ENCODE measurements at places on chromosomes 13 and 19.

GRCh38 chr13:96533408-96533807 is 443.5 kb downstream of the HS6ST3 start:
- no peak for DNase-seq

GRCh38 chr13:94006296-94006695 is 473.2 kb downstream of the DCT start:
- no peak for DNase-seq

GRCh38 chr13:44117351-44117750 is 237.6 kb downstream of the LACC1 start:
- DNase-seq: peak; percentile 7

- DNase-seq: peak; percentile 92
Measured at GRCh38 chr19:17797424-17798201, 2.7 kb downstream of the B3GNT3 start.

- no peak for DNase-seq
Measured at GRCh38 chr19:27773318-27774094, 1439.4 kb downstream of the UQCRFS1 start.

DNA sequence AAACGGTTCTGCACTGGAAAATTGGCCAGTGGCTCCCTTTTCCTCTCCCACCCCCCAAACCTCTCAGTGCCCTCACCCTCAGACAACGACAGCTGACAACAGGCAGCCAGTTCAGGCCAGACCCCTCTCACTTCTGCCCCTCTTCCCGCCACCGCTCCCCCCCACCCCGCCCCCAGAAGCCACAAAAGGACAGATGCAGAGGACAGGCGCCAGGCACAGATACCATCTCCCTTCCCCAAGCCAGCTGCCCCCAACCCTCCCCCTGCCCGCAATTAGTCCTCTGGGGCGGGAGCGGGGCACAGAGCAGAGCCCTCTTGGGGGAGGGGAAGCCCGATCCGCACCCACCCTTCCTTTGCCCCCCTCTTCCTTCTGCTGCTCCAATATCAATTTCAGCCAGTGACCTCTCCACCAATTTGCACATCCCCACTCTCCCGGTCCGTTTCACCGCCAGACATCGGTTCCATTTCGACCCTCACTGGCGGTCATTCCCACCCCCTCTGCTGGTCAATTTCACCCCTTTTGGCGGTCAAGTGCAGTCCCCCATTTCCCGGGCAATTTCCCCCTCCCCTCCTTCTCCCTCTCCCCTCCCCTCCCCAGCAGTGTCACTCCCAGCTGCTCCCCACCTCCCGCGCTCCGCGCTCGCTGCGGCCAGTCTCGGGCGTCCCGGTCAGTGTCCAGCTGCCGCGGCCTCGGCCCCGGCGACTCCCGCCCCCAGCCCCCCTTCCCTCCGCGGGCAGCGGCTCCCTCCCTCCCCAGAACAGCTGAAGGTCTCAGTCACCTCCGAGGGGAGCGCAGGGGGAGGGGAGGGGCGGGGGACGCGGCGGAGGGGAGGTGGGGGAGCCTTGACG is at the start of gene SHD:
TSS of gene SHD (plus strand) at position 848 of the 848 bp plus-strand sequence. CDS start 798 bp downstream, outside the sequence.
- DNase-seq: no peak

DNA sequence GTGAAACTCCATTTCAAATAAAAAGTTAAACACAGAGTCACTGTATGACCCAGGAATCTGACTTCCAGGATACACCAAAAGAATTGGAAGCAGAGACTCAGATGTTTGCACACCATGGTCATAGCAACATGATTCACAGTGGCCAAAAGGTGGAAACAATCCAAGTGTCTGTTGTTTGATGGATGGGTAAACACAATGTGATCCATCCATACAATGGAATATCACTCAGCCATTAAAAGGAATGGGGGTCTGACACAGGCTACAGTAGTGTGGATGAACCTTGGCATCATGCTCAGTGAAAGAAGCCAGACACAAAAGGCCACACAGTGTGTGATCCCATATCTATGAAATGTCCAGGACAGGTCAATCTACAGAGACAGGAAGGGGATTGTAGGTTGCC is 174.3 kb downstream of the PTPRS start:
- peak; percentile 76 for DNase-seq

DNA sequence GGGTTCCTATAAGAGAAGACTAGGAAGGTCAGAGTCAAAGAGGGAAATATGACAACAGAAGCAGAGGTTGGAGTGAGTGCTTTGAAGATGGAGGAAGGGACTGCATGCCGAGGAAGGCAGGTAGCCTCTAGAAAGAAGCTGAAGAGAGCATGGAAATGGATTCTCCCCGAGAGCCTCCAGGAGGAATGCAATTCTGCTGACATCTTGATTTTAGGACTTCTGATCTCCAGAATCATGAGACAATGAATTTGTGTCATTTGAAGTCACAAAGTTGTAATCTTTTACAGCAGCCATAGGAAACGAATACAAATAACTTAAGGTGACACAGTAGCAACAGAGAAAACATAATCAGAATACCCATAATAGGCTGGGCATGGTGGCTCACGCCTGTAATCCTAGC is 69.2 kb upstream of the UBAC2 start:
- no peak for DNase-seq

GRCh38 chr19:57305056-57305455 is 15.2 kb upstream of the ZNF543 start:
- no peak for DNase-seq

GRCh38 chr13:35947315-35947714 is 183.9 kb downstream of the DCLK1 start:
- no peak for DNase-seq

- no peak for DNase-seq
Measured at GRCh38 chr19:35019144-35019543, 11.1 kb upstream of the SCN1B start.

DNA sequence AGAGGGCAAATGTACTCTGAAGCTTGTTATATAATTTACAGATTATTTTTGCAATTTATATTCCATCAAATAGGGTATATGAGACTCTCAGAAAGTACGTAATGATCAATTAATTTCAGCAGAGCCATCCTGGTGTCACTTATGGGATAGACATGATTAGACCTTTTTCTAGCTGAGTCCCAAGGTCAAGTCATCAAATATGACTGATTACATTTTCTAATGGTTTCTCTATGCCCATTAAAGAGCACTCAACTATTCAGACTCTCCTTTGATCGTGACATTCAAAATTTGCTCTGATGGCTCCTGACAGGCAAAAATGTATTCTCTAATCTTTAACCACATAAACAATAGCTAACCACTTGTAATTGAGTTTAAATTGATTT is 469.2 kb downstream of the COG6 start:
- DNase-seq: no peak

DNA sequence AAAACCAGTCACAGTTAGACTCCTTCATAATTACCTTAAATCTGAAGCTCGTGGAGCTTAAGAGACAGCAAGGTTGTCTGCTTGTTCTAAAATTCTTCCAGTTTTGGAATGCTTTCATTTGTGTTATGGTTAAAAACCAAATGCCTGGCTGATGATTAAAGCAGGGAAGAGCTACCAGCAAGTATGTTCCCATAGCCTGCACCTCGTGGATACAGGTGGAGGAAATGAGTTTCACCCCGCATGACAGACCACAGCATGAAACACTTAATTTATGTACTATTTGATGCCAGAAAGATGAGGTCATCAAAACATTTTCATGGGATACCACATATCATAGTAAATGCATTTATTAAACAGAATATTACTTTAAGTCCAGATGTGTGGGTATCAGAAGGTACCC is 416 bp upstream of the DOCK9 start:
- DNase-seq: peak; percentile 72

DNA sequence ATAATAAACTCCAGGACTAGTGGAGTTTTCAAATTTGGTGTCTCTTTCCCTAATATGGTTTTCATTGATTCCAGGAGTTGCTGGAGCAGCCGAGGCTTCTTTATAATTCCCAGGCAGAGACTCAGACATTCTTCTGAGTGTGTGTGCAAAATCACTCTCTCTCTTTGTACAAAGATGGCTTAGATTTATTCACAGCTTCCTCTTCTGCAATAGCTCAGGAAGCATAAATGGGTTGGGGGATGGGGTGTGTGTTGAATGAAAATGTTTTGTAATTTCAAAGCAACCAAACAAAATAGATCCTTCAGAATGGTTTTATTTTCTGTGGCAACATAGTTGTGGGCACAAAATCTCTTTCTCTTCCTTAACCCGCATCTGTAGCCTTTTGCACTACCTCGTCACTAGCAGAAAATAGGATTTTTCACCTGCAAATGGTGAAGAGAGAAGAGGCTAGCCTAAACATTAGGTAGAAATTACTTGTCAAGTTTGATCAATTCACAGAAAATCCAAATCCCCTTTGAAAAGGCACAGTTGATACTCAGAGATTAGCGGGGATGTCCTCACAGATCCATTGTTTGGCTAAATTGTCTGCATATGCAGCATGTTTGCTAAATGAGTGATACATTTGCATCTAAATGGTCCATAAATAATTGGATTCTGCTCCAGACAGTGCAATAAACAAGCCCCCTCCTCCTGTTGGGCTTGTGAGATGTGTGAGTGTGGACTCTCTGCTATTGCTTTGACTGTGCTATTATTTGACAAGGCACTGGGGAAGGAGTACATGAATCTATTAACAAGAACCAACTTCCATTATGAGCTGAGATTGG is 66.7 kb downstream of the CBY2 start:
- DNase-seq: no peak

- peak; percentile 58 for DNase-seq
Measured at GRCh38 chr13:42354241-42355091, 82.5 kb downstream of the AKAP11 start.

DNA sequence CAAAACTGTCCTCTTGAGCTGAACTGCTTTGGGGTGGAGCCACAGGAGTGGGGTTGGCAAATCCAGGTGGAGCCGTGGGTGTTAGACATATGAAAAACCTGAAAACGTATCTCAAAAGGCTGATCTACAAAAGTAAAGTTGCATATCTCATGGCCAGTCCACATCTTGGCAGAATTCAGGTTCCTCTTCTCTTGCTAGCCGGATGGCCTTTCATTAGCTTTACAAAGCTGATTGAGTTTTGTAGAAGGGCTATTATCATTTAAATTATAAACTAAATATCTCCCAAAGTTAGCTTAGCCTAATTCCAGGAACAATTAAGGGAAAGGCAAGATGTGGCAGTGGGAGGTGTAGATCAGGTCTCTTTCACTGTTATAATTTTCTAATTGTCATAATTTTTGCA is 1427.7 kb downstream of the EFNB2 start:
- no peak for DNase-seq

- peak; percentile 20 for DNase-seq
Measured at GRCh38 chr19:56751078-56751489, 79.5 kb upstream of the ZNF835 start.

GRCh38 chr13:20340136-20340758 is 108.1 kb upstream of the GJB6 start:
- no peak for DNase-seq

- DNase-seq: no peak
Measured at GRCh38 chr19:50729894-50730293, 6.7 kb downstream of the CLEC11A start.

DNA sequence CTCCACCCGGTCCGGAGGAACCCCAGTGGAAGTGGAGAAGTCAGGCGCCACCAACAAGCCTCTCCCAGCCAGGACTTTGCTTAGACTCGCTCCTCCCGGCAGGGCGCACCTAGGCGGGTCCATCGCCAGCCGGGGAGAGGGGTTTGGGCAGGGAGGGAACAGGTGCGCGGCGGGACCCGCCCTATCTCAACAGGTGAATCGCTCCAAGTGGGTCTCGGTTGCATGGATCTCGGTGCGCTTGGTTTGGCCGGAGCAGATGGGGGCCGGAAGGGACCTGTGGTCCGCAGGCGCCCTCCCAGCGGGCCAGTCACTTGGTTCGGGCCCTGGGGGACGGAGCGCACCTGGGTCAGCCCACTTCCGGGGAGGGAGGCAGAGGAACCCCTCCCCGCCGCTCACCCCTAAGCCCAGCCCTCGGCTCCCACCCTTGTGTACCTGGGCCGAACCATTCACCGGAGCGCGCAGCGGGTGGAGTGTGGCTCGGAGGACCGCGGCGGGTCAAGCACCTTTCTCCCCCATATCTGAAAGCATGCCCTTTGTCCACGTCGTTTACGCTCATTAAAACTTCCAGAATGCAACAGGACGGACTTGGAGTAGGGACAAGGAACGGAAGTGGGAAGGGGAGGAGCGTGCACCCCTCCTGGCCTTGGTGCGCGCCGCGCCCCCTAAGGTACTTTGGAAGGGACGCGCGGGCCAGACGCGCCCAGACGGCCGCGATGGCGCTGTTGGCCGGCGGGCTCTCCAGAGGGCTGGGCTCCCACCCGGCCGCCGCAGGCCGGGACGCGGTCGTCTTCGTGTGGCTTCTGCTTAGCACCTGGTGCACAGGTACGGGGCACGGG is at the start of gene LSR:
TSS of gene LSR (plus strand) at position 693 of the 836 bp plus-strand sequence. CDS start at position 714, 21 bp downstream.
- no peak for DNase-seq

DNA sequence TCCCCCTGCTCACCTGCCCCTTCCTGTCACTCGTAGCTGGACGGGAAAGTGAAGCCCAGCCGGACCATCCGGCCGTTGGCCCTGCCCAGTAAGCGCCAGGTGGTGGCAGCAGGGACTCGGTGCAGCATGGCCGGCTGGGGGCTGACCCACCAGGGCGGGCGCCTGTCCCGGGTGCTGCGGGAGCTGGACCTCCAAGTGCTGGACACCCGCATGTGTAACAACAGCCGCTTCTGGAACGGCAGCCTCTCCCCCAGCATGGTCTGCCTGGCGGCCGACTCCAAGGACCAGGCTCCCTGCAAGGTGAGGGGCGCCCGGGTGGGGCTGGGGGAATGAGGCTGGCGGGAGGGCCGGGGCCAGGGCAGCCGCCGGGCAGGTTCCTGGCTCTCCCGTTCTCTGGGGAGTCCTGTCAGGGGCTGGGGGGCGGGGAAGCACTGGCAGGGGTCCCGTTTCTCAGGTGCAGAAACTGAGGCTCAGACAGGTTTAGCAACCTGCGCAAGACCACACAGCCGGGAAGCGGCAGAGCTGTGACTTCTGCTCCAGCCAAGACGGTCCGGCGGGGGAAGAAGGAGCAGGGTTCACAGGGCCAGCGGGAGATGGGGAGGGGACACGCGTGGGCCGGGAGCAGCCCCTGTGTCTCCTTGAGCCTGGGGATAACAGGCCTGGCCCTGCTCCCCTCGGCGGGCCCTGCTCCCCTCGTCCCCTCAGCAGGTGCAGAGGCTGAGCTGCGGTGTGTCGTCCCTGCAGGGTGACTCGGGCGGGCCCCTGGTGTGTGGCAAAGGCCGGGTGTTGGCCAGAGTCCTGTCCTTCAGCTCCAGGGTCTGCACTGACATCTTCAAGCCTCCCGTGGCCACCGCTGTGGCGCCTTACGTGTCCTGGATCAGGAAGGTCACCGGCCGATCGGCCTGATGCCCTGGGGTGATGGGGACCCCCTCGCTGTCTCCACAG is 5.3 kb downstream of the GZMM start:
- DNase-seq: no peak

GRCh38 chr13:76016799-76017400 is 380.8 kb downstream of the LMO7 start:
- DNase-seq: peak; percentile 20

- DNase-seq: peak; percentile 34
Measured at GRCh38 chr19:55641426-55642152, 787 bp downstream of the ZNF580 start.

GRCh38 chr19:43957891-43958290 is 6.9 kb downstream of the ZNF221 start:
- peak; percentile 22 for DNase-seq

Measured in RPMI7951 (cell line).